ENCODE measurements at places on chromosomes 2 and 18.
A peak's percentile ranks its signal among the peaks of the same experiment; 100 is the strongest.

- DNase-seq = no peak
Measured at GRCh38 chr2:137812517-137812916, 151.8 kb upstream of the HNMT start.

GRCh38 chr2:54824567-54824966 is 101.1 kb downstream of the EML6 start:
- DNase-seq = no peak

- peak; percentile 13 for DNase-seq
Measured at GRCh38 chr2:161681046-161681445, 56.8 kb downstream of the SLC4A10 start.

GRCh38 chr2:20597860-20598183 is 53.1 kb downstream of the HS1BP3 start:
- DNase-seq = no peak

- DNase-seq = no peak
Measured at GRCh38 chr18:76356666-76357065, 138.4 kb downstream of the ZNF516 start.

- DNase-seq = no peak
Measured at GRCh38 chr2:71526975-71527374, 73.6 kb downstream of the DYSF start.

- no peak for DNase-seq
Measured at GRCh38 chr2:235889302-235889630, 278.9 kb downstream of the GBX2 start.

DNA sequence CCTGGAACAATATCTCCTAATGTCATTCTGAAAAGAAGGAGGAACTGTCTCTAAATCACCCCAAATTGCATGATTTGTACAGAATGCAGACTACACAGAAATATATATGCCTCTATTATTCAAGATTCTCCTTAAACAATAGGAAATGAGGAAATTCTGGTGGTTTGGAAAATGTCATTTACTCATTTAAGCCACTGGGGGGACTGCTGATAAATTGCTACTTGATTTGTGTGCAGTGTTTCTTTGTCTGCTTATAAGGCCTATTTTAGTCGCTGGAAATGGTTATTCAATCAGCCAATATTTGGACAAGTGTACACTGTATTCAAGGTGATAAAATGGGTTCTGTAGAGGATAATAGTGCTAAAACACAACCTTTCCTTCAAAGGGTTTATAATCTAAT is 801.9 kb upstream of the CELF4 start:
- no peak for DNase-seq

DNA sequence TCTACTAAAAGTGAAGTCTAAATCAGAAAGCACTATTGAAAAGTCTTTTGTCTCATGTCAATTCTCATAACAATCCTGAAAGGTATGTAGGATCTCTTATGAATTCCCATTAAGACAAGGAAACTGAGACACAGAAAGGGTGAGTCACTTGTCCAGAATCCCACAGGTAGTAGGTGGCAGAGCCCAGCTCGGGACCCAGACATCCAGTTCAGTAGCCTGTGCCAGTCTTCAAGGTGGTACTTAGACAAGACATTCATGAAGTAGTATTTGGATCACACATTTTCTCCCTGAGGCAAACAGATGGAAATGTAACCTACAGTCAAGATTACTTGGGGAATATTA is 14.8 kb upstream of the PARD3B start:
- no peak for DNase-seq

DNA sequence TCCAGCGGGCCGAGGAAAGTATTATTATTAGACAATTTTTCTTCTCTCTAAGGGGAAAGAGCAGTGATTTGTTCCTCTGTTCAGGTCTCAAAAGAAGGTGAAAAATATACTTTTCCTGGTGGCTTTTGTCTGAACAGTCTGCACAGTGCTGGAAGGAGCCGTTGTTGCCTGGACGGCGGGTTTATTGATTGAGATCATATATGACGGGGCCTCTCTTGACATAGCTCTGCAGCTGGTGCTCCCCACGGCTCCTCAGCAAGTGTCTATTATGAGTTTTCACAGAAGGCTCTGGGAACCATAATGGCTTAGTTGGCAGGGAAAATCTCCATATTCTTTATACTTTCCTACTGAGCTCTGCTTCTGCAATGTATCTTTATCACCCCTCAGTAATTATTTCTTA is 42.9 kb downstream of the FSHR start:
- DNase-seq = no peak

DNA sequence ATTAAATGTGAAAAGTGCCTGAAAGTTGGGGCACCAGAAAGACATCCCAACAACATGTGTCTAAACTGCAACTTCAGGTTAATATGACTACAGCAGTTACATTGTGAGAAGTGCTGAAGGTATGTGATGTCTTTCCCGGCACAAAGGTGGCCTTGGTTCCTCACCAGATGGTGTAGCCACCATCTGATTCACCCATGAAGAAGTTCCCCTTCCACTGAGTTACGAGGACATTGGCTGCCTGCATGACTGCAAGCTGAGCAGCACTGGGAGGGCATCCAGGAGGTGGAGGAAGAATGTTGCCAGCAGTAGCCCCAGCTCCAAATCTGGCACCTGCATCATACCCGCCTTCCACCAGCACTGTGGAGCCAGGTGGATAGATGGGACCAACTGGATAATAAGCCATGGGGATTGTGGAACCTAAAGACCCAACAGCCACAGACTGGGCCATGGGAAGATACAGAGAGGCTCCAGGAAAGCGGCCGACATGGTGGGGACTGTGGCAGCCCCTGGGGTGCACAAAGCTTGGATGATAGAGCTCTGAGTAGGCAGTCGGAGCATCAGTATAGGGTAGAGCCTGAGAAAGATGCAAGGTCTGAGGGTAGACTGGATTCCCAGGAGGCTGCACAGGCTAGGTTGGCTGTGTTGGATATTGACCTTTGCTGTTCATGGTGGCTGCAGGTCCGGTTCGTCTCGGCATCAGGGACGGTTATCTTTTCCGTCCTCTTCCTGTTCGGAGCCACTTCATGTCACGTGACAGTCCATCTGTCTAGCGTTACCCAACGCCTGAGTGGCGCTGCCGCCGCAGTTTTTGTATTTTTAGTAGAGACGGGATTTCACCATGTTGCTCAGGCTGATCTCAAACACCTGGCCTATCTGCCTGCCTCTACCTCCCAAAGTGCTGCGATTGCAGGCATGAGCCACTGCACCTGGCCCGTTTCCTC is 36.9 kb downstream of the SUMO1 start:
- DNase-seq = no peak

- DNase-seq = no peak
Measured at GRCh38 chr2:147499785-147500184, 345.0 kb upstream of the ACVR2A start.

GRCh38 chr2:121527009-121527682 is 3.5 kb upstream of the RNU4ATAC start:
- no peak for DNase-seq

- peak; percentile 96 for DNase-seq
Measured at GRCh38 chr2:197159661-197160211, 150.8 kb downstream of the ANKRD44 start.

DNA sequence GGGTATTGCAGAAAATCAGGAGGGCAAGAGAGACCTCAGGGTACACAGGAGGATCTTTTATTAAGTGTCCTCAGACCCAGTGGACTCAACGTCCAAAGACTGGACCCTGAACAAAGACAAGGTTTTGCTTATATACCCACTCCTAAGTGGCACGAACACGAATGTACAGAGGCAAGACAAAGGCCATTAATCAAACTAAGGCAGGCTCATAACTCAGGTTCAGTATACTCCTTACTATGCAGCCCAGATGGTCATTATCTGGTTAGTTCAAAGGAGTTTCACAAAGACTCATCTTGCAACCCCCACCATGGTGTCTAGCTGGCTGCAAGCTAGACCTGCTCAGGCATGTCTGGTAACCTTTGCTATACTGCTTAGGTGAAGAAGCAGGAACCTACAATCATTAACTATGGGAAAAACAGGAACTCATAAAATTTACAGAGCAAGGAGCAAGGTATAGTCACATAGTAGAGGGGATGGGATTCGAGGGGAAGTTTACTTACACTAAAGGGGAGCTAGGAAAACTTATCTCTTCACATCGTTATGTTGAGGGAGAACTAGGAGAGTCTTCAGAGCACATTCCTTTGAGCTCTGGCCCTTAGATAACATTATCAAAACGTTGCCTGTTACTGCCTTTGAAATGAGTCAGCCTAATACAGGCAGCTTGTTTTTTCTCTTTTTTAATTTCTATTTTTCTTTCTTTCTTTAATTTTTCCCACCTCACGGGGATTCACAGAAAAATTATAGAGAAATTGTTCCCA is 33.9 kb downstream of the SLC4A3 start:
- no peak for DNase-seq

DNA sequence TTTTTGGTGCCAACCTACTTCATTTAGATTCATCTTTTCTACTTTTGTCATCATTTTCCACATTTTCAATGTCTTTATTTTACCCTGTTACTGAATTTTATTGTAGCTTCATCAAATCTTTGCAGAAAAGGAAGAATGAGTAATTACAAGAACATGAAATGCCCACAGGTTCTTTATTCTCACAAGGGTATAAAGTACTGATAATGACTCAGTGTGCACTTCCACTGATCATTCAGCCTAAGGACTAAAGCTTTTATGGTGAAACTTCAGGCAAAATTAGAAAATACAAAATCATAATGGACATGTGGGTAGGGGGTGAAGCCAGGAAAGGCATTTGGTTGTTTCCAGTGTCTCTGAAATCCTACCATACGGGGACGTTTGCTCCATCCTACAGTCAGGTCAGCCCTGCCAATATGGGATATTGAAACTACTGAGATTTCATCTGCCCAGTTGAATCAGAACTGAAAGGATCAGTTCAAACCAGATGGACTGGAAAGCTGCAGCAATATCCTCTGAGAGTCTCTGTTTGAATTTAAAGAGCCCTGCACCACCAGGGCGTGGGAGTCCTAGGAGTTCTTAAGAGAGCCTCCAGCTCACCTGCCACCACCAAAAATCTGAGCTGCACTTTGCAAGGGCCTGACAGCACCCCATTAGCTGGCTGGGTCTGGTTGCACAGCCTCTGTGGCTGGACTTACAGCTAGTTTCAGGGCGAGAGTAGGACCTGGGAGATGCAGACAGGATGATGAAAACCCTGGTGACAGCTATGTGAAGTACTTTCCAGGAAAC is 390.4 kb downstream of the CMPK2 start:
- no peak for DNase-seq

GRCh38 chr2:129619471-129619870 is 360.0 kb upstream of the RAB6C start:
- DNase-seq = no peak

- DNase-seq = no peak
Measured at GRCh38 chr18:13247506-13247905, 28.9 kb downstream of the LDLRAD4 start.

Data from Panc1 (cell line).